ENCODE measurements at places on chromosomes 16 and 17.

DNA sequence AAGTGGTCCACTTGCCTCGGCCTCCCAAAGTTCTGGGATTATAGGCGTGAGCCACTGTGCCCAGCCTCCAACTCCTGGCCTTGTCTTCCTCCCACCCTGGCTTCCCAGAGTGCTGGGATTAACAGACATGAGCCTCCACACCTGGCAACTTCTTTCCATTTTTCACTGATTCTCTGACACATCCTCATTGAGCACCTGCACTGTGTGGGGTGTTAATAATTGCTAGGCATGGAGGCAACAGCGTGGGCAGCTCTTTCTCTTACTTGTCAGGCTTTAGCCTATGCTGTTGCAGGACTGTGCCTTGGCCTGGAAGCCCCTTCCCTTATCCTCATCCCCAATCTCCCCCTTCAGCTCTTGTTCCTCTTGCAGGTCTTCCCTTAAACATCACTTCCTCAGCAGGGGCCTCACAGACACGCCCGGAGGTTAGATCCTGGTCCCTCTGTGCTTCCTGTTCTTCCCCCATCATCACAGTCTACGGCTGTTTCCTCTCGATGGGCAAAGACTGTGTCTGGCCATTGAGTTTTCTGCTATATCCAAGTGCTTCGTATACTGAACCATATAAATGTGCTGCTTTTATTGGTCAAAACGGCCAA lies 7.9 kb downstream of the QPRT start:
- no peak for DNase-seq

DNA sequence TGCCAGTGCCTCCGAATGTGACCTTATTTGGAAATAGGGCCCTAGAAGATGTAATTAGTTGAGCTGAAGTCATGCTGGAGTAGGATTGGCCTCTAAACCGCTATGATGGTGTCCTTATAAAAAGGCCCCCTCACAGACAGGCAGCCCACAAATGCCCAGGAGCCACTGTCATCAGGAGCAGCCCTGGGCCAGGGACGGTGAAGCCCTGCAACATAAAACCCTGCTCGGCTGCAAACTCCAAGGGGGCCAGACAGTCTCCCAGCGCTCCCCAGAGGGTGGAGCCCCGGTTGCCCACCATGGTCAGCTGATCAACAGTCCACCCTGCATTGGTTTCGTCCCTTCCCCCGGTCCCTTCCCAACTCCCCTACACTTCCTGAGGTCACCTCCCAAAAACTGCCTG lies 351.7 kb downstream of the FOXL1 start:
- DNase-seq = no peak

DNA sequence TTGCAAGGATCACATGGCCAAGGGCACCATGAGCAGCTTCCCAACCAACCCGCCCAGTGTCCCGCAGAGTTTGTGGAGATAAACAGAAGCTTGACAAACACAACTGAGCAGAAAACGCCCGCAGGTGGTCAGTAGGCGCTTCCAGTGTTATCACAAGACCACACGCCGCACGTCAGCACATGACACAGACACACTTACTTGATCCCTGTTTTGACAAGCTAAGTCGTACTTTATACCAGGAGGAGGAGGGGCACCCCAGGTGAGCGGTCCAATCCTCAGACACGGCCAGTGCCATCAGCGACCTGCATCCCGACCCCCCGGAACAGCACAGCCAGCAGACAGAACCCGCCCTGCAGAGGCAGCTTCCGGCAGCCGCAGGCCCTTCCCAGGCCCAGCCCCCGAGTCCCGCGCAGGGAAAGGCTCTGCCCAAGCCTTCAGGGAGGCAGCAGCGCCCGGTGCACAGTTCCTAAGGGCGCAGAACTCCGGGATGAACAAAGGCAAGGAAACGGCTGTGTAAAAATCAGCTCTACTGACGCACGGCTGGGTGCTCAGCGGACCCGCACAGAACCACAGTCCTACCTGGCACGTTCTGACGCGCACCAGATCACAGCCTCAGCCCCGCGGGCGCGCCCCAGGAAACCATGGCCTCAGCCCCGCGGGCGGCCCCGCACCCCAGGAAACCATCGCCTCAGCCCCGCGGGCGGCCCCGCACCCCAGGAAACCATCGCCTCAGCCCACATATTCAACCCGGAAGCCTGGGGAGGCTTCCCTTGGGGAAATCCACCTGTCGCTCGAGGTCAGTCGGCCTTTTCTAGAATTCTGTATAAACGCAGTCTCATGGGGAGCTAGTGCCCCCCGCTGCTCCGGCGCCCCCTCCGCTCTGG lies 27.8 kb downstream of the AXIN1 start:
- DNase-seq = no peak

DNA sequence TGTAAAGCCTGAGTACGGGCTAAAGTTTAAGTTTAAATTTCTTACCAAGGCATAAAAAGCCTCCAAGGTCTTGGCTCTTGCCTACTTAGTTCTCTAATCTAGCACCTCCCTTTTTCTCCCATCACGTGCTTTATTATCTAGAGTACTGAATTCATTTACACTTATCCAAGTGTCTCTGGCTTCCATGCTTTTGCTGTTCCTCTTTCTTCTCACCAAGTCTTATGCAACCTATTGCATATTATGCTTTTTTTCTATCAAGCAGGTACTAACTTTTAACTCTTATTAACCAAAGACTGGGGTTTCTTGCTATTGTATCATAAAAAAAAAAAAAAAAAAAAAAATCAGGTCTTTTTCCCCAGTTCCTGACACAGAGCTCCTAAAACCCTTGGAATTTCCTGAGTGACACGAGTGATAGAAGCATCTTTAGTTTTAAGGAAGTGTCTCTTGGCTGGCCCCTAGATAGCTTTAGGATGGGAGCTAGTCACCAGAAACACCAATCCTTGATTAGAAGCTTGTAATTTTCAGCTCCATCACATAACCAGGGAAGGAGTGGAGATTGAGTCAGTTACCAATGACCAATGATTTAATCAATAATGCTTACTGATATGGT lies 44.9 kb downstream of the SSH2 start:
- DNase-seq = no peak

- no peak for DNase-seq
Measured at GRCh38 chr16:54546521-54546920, 259.9 kb upstream of the IRX3 start.

DNA sequence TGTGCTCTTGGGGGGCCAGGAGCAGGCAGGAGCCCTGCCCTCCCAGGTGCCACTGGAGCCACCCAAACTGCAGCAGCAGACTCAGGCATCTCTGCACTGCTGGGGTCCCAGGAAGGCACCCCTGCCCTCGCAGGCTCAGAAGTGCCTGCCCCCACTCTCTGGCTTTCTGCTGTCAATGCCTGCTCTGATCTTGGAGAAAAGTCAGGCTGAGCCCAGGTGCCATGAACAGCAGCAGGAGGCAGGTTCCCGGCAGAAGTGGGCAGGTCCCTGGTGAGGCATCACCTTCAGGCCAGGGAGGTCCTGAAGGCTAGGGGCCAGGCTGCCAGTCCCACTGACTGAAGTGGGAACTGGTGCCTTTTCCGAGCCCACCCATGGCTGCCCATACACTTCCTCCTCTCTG lies 106.5 kb downstream of the MGAT5B start:
- no peak for DNase-seq

GRCh38 chr17:47804461-47804860 lies 17.1 kb downstream of the OSBPL7 start:
- DNase-seq = no peak

- peak; percentile 86 for DNase-seq
Measured at GRCh38 chr17:10681866-10682446, 15.4 kb downstream of the SCO1 start.

DNA sequence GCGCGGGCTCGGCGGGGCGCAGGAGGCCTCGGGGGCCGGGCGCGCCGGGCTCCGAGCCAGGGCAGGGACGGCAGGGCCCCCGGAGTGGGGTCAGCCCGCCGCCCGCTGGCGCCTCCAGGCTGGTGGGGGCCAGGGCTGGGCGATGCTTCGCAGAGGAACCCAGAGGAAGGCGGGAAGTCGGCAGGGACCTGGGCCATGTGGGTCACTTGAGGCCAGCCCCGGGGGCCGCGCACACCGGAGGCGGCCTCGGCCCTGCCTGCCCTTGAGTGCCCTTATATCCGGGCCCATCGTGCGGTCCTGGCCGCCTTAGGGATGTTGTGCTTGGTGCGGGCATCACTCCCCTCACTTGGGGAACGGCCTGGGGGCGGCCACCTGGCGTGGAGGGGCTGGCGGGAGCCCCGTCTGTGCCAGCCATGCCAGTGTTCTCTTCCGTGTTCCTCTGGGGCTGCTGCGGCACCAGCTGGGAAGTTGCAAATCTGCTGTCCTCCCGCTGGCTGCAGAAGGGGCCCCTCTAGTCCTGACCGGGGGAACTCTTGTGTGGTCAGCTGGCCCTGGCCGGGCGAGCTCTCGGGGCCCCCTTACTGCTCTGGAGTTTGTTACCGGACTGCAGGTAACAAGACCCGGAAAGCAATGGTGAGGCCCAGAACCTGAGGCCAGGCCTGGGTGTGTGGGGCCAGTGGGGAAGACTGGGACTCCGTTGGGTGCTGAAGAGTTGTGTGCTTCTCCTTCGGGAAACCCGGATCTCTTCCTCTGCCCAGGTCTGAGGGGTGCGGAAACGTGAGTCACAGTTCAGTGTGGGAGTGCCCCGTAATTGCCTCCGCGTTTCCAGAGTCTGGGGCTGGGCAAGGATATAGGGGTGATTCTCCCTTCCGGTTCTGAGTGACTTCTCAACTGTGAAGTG lies 849 bp downstream of the CAPN15 start:
- DNase-seq = peak; percentile 88

DNA sequence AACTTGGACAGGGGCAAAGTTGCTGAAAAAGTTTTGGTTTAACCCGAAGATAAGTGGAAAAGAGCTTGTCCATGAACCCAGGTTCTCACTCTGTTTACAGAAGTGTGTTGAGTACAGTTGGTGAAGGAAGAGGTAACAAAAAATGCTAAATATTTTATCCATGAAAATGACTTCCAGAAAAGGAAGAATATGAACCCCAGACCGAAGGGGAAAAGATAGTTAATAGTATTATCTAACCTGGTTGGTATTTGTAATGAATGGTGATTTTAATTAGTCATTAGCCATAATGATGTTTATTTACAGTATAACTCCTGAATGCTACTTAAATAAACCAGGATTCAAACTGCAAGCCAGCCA lies 574 bp upstream of the TMEM106A start:
- DNase-seq = no peak

DNA sequence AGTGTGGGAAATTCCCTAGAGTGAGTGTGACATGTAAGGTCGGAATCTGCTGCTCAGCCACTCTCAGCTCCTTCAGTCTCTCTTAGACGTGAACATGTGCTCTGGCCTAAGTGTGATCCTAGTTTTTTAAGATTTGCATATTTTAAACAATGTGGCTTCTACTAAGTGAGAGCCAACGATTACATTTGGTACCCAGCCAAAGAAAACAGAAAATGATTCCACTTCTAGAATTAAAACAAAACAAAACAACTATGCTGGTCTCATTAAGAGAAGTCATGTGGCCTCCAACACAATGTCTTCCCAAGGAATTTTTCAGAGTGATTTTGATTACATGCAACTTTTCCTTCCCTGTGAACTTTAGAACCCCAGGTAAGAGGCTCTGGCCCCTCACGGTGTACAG lies 10.1 kb downstream of the TMEM238L start:
- DNase-seq = no peak

- DNase-seq = no peak
Measured at GRCh38 chr16:85294810-85295508, 182.7 kb upstream of the CIBAR2 start.

- DNase-seq = peak; percentile 66
Measured at GRCh38 chr17:16915752-16916556, 56.0 kb downstream of the TNFRSF13B start.

DNA sequence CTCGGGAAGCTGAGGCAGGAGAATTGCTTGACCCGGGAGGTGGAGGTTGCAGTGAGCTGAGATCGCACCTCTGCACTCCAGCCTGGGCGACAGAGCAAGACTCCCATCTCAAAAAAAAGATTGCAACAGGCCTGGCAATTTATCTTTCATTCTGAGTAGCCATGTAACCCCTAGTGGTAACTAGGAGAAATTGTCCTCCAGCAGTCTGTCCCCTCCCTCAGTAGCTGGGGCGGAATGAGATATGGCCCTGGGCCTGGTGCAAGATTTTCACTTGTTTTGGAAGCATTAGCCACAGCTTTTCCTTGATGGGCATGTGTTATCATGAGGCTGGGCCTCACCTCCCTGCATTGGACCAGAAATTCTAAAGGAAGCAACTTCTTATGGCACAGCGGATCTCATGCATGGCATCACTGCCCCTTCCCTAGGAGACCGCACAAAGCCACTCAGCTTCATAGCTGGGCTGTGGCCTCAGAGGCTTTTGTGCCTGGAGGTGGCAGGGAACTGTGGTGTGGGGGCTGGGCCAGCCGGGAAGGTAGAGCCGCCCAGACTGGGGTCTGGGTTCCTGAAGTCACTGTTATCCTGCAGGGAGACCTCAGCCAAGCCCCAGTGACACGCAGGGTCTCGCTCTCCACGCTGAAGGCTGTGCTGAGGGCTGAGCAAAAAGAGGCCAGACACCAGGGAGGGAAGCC lies 13.4 kb downstream of the NATD1 start:
- no peak for DNase-seq

DNA sequence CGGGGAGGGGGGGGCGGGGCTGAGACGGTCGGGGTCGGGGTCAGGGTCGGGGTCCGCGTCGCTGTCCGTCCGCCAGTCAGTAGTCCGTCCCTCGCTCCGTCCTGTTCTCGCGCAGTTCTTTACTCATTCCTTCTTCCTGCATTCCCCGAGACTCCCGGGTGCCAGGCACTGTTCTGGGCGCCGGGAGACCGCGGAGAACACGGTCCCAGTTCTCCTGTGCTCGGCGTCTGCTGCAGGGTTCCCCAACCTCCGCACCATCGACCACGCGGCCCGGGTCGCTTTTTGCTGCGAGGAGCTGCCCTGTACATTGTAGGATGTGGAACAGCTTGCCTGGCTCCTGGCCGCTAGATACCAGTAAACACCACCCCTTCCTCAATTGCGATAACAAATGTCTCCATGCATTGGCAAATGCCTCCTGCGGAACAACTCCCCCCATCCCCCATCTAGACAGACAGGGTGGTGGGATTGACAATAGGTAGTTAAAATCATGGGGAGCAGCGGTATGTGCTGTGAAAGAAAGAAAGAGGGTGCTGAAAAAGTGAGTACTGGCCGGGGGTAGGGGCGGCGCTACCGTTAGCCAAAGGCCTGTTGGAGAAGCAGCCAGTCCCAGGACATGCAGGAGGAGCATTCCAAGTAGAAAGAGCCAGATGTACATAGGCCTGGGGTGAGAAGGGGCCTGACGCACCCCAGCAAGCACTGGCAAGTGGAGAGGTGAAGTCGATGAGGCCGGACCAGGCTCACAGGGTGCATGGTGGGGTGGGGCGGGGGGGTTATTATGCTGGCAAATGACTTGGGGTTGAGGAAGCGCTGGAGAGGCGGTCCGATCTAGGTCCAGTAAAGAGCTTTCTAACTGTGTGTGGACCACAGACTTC lies 631 bp downstream of the TRAF7 start:
- DNase-seq = peak; percentile 78

- no peak for DNase-seq
Measured at GRCh38 chr17:82930043-82930923, 90.5 kb upstream of the ZNF750 start.

Data from EL (cell line).